Midbrain (tissue), 1 donor: ENCODE measurements at places on chromosomes 11 and 22.

DNA sequence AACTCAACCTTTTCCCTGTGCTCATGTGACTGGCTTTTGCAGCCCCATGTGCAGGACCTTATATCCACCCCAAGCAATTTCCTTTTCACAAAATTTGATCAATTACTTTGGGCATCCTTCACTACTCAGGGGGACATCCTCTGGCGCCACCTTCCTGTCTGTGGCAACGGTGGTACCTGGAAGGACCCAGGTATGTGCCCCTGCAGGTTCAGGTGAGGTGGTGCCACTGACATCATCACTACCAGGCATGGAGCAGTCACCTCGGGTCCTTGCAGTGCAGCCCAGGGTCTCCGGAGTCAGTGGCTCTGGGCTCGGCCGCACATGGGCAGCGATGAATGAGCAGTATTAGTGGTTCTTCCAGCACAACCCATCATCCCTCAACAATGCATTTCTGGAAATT is 37.7 kb upstream of the B3GAT1 start:
- no peak for DNase-seq

DNA sequence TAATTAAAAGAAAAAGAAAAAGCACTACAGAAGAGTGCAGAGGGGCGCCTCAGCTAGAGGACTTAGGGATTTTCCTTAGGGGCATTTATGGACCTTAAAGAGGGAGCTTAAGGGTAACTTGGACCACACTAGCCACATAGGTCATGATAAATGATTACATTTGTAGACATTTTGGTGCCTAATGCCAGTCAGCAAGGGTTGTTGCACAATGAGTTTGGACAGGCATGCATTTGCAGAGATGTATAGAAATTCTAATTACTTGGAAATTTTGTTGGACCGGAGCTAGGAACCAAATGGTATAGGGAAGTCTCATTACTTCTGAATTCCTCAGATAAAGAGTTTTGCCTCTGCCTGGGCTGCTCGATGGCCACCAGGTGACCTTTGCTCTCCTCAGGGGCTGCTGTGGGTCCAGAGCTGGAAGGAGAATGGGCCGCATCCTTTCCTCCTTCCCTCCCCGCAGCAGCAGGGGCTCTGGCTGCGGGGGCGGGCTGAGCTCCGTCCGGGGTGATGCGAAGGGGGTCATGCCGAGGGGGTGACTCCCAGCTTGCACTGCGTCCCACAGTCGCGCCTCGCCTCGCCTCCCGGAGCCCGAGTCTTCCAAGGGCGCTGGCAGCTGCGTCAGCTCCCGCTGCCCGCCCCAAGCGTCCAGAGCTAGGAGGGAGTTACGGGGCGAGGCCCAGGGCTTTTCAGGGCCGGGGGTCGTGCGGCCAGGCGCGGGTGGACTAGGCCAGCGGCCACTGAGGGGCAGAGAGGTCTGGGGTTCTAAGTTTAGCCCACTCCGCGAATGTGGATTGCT is 20.3 kb upstream of the MALAT1 start:
- DNase-seq: no peak

DNA sequence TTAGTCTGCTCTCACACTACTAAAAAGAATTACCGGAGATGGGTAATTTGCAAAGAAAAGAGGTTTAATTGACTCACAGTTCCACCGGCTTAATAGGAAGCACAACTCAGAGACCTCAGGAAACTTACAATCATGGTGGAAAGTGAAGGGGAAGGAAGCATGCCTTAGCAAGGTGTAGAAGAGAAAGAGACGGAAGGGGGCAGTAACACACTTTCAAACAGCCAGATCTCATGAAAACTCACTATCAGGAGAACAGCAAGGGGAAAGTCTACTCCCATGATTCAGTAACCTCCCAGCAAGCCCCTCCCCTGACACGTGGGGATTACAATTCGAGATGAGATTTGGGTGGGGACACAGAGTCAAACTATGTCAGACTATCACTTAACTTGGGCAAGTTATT is 236.6 kb upstream of the ANO3 start:
- DNase-seq: no peak

DNA sequence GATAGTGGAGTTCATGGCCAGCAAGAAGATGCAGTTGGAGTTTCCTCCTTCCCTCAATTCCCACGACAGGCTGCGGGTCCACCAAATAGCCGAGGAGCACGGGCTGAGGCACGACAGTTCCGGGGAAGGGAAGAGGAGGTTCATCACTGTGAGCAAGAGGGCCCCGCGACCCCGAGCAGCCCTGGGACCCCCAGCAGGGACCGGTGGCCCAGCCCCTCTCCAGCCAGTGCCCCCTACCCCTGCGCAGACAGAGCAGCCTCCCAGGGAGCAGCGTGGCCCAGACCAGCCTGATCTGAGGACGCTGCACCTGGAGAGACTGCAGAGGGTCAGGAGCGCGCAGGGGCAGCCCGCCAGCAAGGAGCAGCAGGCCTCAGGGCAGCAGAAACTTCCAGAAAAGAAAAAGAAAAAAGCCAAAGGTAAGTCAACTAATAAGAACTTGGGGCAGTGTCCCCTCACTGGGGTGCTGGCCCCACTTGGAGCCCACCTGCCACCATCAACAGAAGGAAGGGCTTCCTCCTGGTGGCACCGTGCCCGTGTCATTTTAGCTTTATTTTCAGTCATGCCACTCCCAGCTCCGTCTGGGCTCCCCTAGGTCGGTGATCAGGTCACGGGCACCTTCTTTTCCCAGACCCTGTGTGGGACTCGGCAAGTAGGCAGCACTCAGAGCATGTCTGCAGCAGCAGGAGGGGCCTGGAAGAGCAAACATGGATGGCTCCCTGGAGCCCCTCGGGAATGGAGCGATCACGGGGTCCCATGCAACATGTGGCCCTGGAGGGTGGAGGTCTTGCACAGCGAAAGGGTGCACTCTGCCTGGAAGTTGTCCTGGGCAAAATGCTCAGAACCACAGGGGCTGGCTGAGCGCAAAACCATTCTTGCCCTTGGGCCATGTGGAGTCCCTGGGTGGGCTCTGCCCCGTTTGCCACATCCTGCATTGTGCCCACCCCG is 33.3 kb downstream of the IGHMBP2 start:
- DNase-seq: no peak

DNA sequence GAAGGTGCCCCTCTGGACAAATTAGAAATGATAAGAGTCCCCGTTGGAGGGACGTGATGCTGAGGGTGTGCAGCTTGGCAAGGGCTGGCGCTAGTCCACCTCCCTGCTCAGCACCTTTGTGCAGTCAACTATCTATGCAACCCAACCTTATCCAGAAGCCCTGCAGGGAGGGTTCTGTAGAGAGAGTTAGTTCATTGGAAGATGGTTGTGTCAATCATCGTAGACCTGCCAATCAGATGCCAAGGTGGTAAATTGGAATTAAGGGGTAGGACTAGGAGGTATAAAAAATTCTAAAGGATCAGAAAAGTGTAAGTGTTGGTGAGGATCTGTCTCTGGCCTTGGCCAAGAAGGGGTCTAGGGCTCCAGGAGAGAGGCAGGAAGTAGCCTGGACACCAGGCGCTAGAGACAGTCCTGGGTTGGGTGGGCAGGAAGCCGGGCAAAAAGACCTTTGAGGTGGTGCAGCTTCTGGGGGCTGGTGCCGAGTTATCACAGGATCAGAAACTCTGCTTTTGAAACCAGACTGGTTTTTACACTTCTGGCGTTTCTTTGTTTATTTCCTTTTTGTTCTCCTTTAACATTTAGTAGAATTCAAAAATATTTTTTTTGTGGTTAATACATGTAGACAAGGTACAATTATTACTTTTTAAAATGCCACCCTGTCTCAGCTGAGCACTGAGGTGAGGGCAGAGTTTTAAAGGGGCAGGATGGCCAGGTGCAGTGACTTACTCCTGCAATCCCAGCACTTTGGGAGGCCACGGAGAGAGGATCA is 1.6 kb downstream of the C1QTNF6 start:
- no peak for DNase-seq

- DNase-seq: no peak
Observed at GRCh38 chr11:83778596-83778995, 492.4 kb upstream of the CCDC90B start.

GRCh38 chr11:74950374-74950969 is 1.4 kb downstream of the SPCS2 start:
- no peak for DNase-seq

- no peak for DNase-seq
Observed at GRCh38 chr11:69066122-69067112, 17.7 kb downstream of the TPCN2 start.

DNA sequence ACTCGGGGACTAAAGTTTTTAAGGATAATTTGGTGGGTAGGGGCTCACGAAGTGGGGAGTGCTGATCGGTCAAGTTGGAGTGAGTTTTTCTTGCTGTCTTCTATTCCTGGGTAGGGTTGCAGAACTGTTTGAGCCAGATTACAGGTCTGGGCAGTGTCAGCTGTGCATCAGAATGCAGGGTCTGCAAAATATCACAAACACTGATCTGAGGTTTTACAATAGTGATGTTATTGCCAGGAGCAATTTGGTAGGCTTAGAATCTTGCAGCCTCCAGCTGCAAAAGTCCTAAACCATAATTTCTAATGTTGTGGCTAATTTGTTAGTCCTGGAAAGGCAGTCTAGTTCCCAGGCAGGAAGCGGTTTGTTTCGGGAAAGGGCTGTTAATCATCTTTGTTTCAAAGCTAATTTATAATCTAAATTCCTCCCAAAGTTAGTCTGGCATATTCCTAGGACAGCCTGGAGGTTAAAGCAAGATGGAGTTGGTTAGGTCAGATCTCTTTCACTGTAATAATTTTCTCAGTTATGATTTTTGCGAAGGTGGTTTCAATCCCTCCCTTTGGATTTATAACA is 39.7 kb upstream of the CALCA start:
- no peak for DNase-seq

GRCh38 chr11:108286370-108286769 is 63.5 kb downstream of the ATM start:
- no peak for DNase-seq

DNA sequence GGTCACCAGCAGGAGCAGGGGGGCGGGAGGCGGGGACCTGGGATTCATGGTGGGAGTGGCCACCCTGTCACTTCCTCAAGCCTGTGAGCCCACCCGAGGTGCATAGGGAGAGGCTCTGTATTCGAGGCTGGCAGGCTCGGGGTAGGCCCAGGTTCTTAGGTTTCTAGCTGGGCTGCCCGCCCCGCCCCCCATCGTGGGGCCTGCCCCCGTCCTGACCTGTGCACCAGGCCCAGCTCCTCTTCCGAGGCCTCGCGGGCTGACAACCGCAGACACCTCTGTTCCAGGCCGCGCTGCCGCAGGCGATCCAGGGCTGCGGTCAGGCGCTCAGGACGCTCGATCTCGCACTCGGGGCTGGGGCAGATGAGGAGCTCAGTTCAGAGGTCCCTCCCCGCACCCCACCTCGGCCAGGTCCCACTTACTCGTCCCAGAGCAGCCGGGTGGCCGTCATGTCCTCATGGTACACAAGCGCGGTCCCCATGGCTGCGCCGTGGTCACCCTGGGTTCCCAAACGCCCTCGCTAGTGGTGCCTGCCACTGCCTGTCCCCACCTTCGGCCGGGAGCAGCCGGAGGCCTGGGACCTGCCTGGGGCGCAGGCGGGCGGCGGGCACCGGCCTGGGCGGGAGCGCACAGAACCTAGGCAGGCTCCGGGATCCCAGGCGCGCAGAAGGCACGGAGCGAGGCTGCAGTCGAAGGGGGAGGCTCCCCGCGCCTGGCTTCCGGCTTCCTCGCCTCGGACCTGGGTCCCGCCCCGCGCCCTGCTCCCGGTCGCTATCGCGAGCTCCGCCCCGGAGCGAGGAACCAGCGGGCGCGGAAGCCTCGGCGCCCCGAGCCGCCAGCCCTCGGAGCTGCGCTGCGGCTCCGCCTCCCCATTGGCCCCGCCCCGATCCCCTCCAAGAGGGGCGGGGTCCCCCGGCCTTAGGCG is at the start of gene HDAC10:
HDAC10 (minus strand) TSS at position 711 of the 922 bp plus-strand sequence; CDS start at position 478, 233 bp downstream.
- peak; percentile 19 for DNase-seq

GRCh38 chr11:73274722-73275380 is 2.7 kb downstream of the P2RY6 start:
- no peak for DNase-seq

- DNase-seq: no peak
Observed at GRCh38 chr11:85784480-85785265, 26.3 kb downstream of the SYTL2 start.

DNA sequence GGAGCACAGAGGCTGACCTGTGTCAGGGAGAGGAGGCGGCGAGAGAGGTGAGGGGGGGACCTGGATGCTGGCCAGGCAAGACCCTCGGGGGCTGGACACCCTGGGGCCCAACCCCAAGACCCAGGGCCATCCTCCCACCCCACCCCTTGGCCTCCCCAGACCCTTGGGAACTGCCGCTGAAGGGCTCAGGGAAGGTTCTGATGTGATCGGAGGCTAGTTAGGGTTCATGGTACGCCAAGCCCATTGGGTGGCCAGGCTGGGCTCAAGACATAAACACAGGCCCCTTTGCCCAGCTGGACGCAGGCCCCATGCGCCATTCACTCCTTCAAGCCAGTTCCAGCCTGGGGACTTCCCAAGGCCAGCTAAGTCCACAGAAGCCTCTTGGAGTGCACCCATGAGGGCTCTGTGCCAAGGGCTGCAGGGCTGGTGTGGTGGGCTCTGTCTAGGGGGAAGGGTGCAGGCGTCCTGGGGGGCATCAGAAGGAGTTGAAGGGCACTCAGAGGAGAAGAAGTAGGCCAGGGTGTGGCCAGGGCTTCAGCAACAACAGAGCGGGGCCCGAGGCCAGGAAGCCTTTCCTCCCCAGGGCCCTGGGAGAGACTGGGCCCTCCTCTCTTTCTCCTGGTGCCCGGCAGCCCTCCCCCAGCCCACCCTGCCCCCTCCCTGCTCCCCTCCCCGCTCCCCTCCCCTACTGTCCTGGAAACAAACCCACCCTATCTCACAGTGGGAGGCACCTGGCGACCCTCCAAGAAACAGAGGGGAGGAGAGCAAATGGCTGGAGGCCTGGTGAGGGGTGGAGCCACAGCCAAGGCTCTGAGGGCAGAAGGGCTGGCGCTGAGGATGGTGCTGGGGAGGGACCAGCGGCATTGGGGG is 12.9 kb downstream of the TSPAN32 start:
- peak; percentile 76 for DNase-seq

GRCh38 chr11:2529173-2529572 is 84.4 kb downstream of the KCNQ1 start:
- no peak for DNase-seq

- no peak for DNase-seq
Observed at GRCh38 chr11:16861862-16862261, 123.4 kb downstream of the C11orf58 start.

GRCh38 chr11:111792314-111792713 is 26.1 kb upstream of the PPP2R1B start:
- no peak for DNase-seq

GRCh38 chr11:293271-293851 is 4.4 kb downstream of the PGGHG start:
- no peak for DNase-seq

- no peak for DNase-seq
Observed at GRCh38 chr11:116851626-116852025, 14.2 kb upstream of the APOA1 start.

GRCh38 chr11:15551901-15552851 is 437.5 kb downstream of the INSC start:
- no peak for DNase-seq

GRCh38 chr11:46912526-46913150 is 5.7 kb downstream of the LRP4 start:
- DNase-seq: peak; percentile 42
